Hypothalamus (tissue), 51 donors: ENCODE measurements at places on chromosomes 1 and 21.

GRCh38 chr1:86640161-86640670 is 64.2 kb upstream of the SH3GLB1 start:
- DNase-seq = no peak

DNA sequence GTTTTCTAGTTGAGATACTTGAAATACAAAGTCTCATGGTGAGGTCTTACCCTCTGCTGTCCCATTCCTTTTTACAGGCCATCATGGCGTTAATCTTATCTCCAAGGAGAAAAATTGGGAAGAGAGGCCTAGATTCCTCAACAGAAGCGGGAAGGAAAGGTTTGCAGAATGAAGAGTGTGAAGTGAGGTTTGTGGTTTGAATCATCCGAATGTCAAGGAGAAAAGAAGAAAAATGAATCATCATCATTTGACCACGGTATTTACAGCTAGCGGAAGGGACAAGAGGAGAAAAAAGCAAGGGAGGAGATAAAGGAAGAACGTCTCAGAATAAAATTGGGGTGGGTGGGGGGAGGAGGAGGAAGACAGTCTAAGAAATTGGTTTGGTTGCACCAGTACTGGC is 935 bp upstream of the COG2 start:
- no peak for DNase-seq

DNA sequence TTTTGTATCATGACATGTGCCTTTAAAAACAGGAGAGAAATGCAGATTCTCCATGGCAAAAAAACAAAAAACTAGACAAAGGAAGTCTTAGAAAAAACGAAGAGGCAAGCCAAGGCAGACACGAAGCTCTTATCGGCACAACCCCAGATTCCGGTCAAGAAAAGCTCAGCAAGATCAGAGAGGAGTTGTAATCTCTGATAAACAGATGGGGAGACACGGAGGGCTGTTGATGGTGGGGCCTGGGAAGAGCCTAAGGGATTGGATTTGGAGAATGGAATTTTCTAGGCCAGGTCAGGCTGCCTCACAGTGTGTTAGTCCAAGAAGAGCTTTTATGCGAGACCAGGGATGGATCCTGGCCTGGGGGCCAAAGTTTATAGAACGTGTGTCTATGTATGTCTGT is 96.2 kb upstream of the AKT3 start:
- no peak for DNase-seq

DNA sequence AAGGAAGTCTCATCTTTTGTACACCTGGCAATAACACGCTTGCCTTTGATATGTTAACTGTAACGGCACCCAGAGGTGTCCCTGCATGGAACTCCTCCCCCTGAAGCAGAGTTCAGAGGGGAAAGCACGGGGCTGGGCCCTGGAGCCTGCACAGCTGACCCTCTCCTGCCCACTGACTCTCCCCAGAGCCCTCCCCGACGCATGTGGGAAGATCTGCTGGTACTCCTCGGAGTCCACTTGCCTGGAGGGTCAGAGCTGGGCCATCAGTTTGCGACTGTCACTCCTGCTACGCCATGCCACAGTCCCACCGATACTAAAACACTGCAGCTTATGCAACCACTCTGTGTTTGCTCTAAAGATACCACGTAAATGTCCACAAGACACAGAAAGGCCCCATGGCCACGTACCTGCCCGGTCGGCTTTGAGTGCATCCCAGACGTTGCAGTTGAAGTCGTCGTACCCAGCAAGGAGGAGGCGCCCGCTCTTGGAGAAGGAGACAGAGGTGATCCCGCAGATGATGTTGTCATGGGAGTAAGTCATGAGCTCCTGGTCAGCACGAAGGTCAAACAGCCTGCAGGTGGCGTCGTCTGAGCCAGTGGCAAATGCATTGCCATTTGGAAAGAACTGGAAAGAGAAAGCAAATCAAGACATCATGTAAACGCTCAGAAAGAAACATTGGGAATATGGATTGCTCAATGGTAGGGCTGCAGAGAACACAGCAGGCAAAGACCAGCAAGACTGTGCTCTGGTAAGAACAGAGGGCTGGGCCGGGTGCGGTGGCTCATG is 10.6 kb upstream of the NADK start:
- DNase-seq = no peak

DNA sequence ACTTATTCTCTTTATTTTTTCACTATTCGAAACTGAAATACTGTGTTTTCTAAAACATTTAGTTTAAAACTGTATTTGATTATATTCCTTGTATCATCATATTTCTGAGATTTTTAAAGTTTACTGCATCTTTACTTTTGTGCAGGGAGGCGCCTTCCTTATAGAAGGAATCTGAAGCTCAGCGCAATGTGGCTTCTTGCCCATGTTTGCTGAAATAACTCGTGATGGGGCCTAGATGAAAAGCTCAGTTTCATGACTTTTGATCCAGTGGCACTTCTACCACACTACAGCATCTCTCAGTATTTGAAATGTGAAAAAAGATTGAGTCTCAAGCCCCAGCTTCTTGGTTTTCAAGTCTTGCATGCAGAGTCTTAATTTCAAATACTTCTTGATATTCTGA is 28.4 kb downstream of the CACHD1 start:
- DNase-seq = no peak

- DNase-seq = no peak
These were observed 779.4 kb downstream of the LTN1 start for GRCh38 chr21:28213261-28213660.

DNA sequence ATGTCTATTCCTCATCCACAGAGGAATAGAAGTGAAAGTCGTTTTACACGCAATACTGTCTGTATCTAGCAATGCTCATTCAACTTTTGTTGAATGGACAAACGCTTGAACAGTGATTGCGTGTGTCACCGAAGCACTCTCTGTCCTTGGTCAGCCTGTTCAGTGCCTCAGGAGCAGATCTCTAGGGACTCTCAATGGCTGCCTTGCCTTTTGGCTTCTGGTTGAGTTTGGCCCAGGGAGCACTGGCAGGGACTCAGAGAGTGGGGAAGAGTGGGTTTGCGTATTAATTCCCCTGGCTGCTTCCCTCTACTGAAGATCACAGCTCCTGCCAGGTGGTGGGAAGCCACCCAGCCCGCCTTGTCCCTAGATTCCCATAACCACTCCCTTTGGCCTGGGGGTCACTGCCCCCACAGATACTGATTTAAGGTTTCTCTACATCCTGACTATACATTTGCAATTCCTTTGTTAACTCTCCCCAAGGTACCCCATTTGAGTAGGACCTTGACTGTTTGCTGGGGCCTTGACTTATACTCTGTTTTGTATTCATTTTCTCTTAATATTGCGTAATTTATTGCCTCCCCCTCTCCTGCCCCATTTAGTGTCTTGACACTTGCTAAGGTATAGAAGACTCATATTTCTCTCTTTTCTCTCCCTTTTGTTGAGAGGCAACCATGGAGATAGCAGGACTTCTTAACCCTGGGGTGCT is 61.7 kb upstream of the USP24 start:
- peak; percentile 10 for DNase-seq

DNA sequence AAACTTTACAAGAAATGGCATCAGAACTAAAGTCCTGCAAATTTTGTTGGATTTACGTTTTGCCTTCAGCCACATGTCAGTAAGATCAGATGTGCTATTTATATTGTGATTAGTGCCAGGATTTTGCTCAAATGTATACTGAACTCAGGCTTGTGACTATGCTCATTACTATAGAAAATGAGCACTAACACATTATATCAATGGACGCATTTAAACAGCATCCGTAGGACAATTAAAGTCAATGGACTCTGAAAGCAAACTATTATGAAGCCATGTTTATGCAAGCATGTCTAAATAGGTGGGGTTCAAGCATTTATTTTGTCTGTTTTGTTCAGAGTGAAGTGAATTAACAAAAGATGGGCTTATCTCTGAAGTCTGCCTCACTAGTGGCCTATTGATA is 20.6 kb upstream of the DDAH1 start:
- no peak for DNase-seq

GRCh38 chr1:208967334-208967733 is 616.2 kb upstream of the CAMK1G start:
- DNase-seq = no peak

DNA sequence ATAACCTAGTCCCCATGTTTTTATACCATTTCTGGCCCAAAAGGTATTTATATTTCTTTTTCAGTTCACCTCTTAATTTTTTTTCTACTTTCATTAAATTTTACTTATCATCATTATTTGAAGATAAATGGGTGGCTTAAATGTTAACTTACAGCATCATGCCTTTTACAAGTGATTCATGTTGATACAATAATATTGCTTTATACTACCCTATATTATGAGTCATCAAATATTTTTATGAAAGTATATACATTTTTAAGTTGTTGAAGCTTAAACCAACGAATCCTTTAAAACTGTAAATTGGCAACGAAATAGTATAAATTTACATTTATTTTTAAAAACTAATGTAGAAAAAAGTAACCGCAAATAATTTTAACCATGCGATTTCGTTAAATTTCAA is 207.9 kb downstream of the DPYD start:
- no peak for DNase-seq

DNA sequence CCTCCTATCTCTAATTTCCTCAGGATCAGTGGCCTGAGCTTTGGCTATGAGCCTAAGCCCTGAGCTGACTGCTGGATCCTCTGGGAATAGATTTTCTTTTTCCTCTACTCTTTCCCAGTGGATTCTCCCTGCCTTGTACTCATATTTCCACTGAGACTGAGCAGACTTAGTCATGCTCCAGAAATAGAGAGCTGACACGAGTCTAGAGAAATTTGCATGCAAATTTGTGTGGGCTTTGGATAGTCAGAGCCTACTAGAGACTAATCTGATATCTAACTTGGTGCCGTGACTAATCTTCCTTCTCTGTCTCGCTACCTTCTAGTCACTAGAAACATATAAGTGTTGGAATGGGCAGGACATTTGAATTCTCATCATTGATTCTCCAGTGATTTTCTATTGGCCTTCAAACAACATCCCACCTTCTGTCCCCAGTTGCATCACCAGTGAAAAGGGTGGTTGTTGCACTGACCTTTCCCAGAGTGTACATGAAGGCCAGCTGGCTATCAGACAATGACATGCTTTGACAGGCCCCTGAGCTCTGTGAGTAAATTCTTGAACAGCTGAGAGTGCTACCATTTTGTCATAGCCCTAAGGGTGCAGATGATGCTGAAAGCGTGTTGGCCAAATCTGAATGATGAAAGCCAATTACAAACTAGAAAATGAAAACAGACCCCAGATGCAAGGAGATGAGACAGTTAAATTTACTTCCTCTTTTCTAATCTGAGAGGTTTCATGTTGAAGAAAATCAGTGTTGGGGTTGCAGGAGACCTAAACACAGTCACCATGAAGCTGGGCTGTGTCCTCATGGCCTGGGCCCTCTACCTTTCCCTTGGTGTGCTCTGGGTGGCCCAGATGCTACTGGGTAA is at the start of gene FCRLA:
Gene FCRLA (plus strand): TSS at position 748 of the 866 bp plus-strand sequence. CDS start 36 bp downstream, at position 784.
- no peak for DNase-seq

- DNase-seq = no peak
These were observed 31.3 kb downstream of the NVL start for GRCh38 chr1:224298346-224299330.

GRCh38 chr1:184082541-184083415 is 31.2 kb downstream of the TSEN15 start:
- no peak for DNase-seq

GRCh38 chr1:224245188-224245587 is 62.1 kb downstream of the DEGS1 start:
- no peak for DNase-seq

GRCh38 chr1:119549719-119550132 is 42.7 kb downstream of the HSD3B1 start:
- DNase-seq = peak; percentile 29

GRCh38 chr1:209585672-209586071 is 2.2 kb downstream of the CAMK1G start:
- peak; percentile 9 for DNase-seq

DNA sequence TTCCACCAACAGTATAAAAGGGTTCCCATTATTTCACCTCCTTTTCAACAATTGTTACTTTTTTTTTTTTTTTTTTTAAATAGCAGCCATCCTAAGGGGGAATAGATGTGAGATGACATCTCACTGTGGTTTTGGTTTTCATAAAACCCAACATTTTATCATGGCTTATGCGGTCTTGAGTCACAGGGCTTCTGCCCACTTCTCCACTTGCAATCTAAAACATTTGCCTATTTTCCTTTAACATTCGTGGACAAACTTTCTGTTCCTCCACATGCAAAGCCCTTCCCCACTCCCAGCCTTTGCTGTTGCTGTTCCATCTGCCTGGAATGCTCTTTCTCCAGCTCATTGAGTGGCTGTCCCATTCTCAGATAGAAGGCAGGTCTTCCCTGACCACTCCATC is 239.7 kb upstream of the KCNK2 start:
- DNase-seq = no peak

- no peak for DNase-seq
These were observed 90.2 kb upstream of the RUNX1 start for GRCh38 chr21:35139382-35139715.

DNA sequence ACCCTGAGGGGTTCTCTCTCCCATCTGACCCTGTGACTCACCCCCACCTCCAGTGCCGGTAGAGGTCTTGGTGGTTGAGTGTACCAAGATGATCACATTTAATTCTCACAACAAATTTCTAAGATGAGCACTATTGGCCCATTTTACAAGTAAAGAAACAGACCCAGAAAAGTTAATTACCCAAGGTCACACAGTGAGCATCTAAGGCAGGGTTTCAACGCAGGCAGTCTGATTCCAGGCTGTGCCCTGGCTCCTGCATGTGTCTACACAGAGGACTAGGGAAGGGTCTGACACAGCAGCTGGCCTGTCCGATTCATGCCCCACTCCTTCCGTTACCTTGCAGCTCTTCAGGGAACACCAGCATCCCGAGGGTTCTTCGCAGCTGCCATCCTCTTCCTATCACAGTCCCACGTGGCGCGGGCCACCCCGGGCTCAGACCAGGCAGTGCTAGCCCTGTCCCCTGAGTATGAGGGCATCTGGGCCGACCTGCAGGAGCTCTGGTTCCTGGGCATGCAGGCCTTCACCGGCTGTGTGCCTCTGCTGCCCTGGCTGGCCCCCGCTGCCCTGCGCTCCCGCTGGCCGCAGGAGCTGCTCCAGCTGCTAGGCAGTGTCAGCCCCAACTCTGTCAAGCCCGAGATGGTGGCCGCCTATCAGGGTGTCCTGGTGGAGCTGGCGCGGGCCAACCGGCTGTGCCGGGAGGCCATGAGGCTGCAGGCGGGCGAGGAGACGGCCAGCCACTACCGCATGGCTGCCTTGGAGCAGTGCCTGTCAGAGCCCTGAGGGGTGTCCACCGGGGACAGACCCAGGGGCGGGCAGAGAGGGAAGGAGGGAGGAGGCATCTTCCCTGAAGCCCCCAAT is 7.5 kb downstream of the NCDN start:
- DNase-seq = no peak

DNA sequence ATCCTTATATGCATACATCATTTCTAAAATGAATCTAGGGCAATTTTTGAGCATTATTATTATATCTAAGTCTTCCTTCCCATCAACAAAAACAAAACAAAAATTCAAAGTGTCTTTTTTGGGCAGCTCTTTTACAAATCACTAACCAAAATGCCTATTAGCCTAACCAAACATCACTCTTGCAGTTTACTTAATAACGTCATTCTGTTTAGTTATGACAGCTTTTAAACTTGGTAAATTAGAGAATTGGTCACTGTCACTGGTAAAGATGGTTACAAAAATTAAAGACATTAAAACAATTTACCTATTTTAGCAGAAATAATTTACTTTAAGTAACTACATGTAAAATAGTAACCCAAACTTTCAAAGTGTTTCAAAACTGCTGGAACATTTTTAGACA is 2.8 kb downstream of the ARHGAP29 start:
- DNase-seq = no peak

- DNase-seq = no peak
These were observed 150.6 kb downstream of the RWDD3 start for GRCh38 chr1:95384567-95384966.

GRCh38 chr1:33805988-33806387 is 57.9 kb upstream of the HMGB4 start:
- DNase-seq = no peak
